ENCODE measurements at places on chromosomes 2 and 18.

GRCh38 chr2:226707499-226707898, 92.1 kb downstream of the IRS1 start:
- DNase-seq: no peak

GRCh38 chr18:76981396-76981968, 151.1 kb downstream of the MBP start:
- DNase-seq: no peak

DNA sequence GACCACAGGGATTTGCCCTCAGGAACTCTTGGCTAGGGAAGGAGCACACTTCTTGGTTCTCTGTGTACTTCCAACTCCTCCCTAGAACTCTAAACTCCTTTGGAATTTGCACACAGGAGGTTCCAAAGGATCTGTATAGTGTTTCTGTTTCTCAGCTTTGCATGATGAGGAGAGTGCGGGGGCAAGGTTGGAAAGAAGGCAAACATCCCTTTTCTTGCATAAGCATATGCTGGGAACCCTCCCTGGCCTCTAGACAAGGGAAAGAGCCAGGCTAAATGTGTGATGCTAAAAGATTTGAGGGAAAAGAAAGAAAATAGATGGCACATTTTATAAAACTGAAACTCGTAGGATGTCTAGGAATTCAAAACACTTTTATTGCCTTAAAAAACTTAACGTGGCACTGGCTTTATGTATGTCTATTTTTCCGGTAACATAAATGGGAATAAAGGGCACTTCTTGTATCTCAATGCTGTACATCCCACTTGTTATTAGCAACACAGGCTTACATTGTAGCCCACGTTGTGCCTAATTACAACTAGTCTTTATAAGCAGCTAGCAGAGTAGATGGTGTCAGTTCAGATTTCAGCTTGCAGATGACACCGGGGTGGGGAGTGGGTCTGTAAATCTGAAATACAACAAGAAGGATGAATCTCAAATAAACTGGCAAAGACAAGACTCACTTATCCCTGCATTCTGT, 165.8 kb downstream of the GPD2 start:
- DNase-seq: no peak

GRCh38 chr18:39453356-39453755, 1887.8 kb upstream of the CELF4 start:
- DNase-seq: no peak

DNA sequence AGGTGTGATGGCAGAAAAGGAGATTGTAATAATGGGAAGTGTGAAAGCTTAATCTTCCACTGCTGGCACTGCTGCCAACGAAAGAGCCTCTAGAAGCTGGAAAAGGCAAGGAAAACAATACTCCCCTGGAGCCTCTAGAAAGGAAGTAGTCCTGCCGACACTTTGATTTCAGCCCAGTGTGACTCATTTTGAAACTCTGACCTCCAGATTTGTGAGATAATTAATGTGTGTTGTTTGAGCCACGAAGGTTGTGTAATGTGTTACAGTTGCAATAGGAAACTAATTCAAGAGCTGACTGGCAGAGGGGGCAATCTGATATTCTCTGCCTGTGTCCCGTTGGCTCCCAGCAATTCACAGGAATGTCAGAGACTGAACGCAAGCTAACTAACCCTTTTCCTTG, 219.2 kb upstream of the UBE2E3 start:
- DNase-seq: no peak

- no peak for DNase-seq
Measured at GRCh38 chr2:36423172-36423571, 67.6 kb downstream of the CRIM1 start.

GRCh38 chr2:182818925-182819324, 47.5 kb downstream of the FRZB start:
- no peak for DNase-seq

DNA sequence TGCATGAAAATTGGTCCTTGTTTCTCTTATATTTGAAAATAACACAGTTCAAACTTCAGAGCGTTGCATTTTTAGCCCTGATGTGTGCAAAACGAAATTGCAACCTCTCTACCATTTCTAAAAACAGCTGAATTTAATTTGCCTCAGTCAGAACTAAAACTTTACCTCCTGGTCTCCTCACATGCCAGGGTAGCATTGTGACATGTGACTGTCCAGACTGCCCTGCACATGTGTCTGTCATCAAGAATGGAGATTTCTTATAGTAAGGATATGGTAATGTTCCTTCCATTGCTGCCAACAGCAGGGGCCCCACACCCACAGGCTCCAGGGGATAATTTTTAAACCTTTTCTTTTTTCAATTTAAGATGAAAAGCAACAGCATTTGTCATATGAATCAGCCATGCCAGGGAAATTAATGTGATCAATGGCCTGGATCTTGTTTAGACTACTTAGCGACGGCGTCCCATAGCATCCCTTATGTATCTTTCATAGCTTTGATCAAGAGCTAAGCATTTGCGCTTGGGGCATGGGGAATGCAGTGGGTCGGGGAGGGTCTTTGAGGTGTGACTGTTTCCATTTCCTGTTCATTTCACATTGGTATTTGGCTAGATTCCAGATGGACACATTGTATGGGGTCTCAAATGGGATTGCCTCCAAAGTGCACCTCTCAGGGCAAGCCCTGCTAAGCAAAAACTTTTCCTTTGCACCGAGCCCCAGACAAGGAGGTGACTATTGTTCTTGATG, 92.4 kb upstream of the RASGRP3 start:
- DNase-seq: no peak

DNA sequence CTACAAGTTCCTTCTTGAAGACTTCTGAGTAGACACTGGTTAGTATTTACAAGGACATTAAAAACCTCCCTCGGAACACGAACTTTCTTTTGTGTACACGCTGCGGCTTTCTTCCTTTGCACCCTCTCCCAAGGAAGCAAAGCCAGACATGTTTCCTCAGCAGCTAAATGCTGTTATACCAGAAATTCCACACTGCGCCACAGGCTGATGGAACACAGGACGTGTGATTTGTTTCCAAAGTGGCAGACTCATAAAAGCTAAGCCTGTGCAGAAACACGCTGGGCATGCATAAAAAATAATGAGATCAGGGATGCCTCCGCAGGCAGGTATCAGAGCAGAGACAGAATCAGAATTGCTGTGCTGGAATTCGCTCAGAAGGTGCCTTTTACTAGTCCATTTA, 73.0 kb upstream of the RGPD5 start:
- DNase-seq: no peak

- no peak for DNase-seq
Measured at GRCh38 chr2:172361360-172361759, 66.0 kb upstream of the ITGA6 start.

DNA sequence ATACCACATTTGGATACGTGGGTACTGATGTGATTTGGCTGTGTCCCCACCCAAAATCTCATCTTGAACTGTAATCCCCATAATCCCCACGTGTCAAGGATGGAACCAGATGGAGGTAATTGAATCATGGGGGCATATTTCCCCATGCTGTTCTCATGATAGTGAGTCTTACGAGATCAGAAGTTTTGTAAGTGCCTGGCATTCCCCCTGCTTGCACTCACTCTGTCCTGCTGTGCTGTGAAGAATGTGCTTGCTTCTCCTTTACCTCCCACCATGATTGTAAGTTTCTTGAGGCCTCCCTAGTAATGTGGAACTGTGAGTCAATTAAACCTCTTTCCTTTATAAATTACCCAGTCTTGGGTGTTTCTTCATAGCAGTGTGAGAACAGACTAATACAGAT, 70.3 kb downstream of the CHST9 start:
- DNase-seq: no peak

All from head of caudate nucleus (tissue), 42 donors.